ENCODE measurements at places on chromosomes 5 and 9.
A peak's percentile ranks its signal among the peaks of the same experiment; 100 is the strongest.

- no peak for DNase-seq
Observed at GRCh38 chr5:55411876-55412275, 104.1 kb downstream of the MTREX start.

- no peak for DNase-seq
Observed at GRCh38 chr9:37229882-37230482, 109.6 kb downstream of the ZCCHC7 start.

DNA sequence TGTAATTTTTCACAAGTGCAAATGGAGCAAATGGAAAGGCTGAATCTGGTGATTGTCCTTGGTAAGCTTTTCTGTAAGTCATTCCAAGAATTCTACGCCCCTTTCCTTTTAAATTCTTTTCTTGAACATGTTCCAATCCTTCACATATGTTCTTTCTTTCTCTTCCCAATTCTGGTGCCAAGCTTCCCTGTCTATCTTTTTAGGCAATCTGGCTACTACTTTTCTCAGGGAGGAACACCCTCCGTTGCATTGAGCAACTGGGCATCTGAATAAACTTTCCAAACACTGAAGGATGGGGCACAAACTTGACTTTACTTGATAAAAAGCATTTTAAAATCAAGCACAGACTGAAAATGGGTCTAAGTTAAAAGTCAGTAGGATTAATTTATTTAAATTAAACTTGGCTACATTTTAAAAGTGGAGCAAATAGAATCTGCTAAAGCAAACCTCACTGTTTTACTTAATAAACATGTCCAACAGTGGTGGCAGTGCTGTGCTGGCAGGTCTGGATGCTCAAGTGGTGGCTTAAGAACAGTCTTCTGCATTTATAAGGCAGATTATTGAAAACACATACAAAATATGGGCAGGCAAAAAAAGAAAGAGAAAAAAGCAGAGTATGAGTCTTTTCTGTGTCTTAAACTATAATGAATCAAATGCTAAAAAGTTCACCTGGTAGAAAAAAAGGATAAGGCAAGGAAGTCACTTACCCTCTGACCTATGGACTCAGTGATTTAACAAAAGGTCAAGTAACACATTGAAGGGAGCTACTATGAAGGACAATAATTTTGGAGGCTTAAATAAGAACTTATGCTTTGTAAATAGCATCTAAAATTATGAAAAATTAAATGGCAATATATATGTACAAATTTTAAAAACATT, 5.4 kb downstream of the ELL2 start:
- peak; percentile 11 for DNase-seq

- DNase-seq = no peak
Observed at GRCh38 chr9:4774209-4774608, 18.5 kb upstream of the RCL1 start.

DNA sequence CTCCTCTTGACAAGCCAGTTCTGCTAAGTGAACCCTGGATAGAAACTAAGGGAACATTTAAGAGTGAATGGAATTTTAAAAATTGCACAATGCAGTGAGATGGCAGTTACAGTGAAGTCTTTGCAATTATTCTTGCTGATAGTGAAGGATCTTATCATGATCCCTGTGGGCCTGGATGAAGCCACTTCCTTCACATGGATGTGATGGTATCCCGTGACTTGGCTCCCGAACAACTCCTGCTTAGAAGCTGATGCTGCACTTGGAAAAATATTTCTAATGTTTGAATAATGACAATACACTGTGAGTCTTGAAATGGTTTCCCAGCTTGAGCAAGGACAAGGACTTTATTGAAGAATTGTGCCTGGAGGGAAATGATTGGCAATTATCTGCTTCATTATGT, 49.2 kb upstream of the NTRK2 start:
- DNase-seq = no peak

All from hypothalamus (tissue), 51 donors.